ENCODE measurements at places on chromosomes 1 and 21.

GRCh38 chr1:223824712-223825111, 21.0 kb downstream of the TP53BP2 start:
- DNase-seq, result no peak

DNA sequence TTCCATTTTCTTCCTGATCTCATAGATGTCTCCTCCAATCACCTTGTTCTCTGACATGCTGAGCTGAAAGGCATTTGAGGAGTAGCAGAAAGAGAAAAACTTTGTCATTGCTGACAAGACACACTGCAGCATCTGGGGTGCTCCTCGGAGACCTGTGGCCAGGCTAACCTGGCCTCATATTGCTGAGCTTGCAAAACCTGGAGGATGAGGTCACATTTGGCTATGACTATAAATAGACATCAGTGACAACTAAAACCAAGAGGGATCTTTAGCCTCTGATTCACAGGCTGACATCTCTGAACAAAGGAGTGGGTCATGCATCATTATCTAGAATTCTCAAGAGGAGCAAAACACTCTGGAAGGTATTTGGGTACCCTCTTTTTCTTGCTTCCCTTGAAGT, 83.7 kb downstream of the PROX1 start:
- DNase-seq, result no peak

- DNase-seq, result no peak
Measured at GRCh38 chr1:232357416-232357815, 272.5 kb downstream of the SIPA1L2 start.

GRCh38 chr1:110873856-110874255, 908 bp downstream of the CD53 start:
- no peak for DNase-seq

DNA sequence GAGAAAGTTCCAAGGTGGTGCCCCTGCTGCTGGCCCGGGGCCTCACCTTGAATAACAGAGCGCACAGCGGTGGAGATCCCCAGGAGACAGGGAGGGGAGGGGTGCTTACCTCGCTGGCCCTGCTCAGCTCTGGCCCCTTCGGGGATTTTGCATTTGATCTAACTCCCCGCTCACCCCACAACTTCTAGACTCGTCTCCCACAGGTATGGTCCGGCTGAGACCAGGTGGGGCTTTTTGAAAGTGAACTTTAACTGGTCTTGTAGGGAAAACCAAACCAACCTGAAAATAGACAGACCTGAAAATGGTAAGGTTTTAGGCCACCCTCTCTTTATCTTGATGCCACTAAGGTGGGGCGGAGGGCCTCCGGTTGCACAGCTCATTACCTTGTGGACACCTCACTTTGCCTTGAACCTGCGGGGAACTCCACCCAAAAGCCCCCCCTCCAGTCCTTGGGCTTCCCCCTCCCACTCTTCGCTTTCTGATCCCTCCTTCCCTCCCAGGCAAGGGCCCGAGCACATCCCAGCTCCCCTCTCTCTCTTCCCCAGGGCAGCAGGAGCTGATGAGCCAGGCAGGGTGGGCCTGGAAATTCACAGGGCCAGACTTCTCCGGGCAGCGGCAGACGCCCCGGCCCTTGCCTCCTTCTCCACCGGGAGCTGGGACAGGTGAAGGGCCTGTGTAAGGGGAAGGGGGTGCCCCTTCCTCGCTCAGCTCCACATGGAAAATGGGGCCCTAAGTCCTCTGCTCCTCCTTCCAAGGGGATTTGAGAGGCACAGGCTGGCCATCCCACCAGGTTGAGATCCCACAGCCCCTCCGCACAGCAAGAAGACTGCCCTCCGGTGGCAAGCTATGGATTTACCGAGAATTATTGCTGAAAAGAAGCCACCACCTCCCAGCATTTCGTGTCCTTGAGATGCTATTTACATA, 16.1 kb downstream of the TNFRSF8 start:
- DNase-seq, result peak; percentile 12

All from T-cell (primary cell).